ENCODE measurements at places on chromosomes 4 and X.

DNA sequence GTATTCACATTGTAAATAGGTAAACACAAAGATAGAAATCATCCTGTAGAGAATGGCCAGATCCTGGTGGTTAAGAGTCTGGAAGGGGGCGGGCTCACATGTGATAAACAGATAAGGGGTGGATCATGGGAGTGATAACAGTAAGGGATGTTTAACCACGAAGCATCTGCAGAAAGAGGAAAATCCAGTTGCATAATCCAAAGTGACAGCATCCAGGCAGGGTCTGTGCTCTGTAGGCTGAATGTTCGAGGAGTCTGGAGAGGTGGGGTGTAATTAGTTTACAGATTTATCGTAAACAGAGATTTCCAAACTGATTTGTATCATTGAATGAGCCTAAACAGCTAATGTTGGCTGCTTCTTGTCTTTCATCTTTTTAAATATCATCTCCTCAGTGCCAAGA, 1009.8 kb upstream of the SLIT2 start:
- DNase-seq, result no peak

GRCh38 chrX:151973851-151974335, 583 bp downstream of the GABRE start:
- DNase-seq, result no peak

GRCh38 chr4:56050625-56051024, 101.9 kb downstream of the CEP135 start:
- DNase-seq, result no peak

DNA sequence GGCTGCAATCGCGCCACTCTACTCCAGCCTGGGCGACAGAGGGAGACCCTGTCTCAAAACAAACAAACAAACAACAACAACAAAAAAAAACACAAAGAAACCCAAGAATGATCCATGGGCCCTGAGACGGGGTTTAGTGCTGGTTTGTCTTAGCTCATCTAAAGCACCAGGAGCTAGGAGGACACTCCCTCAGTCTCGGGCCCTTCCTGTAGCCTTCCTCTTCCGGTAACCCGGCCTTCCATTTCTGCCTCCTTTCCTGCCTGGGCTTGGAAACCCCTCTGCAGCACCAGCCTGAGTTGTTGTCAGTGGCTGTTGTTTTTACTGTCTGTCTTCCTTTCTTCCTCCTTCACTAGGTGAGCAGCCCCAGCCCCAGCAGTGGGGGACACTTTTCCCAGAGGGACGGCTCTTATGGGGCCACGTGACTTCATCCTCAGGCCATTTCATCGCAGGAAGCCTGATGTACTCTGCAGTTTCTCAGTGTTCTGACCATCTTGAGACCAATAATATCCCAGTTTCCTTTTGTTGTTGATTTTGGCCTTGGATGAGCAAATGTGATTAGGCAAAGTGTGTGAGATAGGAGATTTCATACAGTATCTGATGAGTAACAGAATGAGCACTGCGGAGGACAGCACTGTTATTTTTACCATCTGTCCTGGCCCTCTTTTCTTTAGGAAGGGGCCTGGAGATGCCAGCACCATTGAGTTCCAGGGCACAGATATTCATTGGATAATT, 90.1 kb downstream of the ANAPC4 start:
- no peak for DNase-seq

DNA sequence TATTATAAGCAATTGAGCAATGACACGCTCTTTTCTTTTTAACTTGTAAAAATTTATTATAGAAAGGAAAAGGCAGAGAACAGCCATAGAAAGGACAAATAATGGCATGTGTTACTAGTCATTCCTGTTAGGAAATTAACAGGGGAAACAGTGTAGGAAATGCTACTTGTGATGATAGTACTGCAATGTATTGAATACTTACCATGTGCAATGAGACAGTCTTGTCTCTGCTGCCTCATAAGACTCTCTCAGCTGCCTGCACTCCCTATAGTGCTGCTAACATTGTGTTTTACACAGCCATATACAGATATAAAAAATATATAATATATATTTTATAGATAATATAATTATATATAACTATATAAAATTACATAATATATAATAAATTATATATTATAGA, 62.3 kb upstream of the SHOX start:
- DNase-seq, result no peak

DNA sequence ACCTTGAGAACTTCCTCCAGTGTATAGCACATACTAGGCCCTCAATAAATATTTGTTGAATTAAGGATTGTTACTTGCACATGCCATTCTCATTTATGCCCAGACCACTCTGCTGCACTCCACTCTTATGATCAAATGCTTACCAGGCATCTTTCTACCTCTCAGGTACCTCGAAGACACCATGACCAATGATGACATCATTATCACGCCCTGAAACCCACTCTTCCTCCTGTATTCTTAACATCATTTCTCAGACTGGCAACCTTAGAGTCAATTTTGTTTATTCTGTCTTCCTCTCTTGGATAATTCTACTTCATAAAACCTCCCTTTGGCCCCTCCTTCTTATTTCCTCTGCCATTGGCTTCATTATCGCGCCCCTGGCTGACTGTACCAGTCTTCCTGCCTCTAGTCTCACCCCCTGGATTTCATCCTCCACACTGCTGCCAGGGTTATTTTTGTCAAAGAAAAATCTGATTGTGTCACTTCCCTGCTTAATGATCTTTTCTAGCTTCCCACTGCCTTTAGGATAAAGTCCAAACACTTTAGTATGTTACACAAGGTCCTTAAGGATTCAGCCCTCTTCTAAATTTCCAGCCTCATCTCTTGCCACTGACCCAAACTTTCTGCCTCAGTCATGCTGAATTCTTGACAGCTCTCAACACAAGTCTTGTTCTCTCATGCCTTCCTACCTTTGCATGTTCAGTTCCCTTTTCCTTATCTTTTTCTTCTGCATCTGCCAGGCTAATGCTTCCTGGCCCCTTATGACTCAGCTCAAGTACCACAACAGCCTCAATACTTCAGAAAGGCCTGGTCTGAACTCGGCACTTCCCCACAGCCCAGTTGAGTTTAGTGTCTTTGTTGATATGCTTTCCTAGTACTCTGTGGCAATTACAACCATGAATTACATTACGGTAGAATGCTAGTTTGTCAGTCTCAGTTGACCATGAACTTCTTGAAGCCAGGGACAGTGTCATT, 45.8 kb downstream of the HDAC8 start:
- no peak for DNase-seq

DNA sequence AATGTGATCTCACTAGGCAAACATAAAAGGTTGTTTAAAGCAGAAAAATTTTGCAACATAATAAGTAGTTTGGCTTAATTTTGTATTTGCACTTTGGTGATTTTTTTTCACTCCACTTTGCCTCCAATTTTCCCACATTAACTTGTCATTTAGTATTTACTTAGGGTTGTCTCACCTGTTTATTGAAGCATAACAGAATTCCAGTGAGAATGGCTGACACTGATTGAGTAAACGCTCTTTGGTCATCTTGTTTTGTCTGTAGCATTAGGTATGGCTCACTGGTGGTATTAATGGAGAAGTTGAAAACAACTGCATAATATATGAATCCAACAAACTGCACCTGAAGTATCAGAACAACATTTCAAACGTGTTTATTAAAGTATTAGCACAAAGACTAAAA, 799.5 kb upstream of the ADGRL3 start:
- DNase-seq, result no peak

Measured in omental fat pad (tissue), 4 donors.